ENCODE measurements at places on chromosomes 1 and 21.

DNA sequence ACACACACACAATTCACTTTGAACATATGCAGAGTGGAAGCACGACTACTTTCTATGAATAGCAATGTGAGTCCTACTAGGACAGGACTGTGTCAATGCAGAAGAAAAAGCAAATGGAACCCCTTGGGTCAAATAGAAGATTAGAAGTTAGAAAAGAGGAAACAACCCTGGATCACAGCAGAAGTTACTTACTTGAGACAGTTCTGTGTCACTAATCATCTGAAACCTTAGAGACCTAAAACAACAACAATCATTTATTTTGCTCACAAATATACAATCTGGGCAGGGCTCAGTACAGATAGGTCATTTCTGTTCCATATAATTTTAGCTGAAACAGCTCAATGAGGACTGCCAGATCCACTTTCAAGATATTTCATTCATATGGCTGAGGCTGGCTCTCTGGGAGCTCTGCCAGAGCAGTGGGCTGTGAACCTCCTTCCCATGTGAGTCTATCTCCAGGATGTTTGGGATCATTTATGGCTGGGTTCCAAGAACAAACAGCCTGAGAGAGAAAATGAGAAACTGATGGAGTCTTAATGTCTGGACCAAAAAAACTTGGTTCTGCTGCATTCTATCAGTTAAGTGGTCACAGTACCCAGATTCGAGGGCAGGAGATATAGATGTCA is 42.5 kb upstream of the IL10 start:
- DNase-seq, result no peak

DNA sequence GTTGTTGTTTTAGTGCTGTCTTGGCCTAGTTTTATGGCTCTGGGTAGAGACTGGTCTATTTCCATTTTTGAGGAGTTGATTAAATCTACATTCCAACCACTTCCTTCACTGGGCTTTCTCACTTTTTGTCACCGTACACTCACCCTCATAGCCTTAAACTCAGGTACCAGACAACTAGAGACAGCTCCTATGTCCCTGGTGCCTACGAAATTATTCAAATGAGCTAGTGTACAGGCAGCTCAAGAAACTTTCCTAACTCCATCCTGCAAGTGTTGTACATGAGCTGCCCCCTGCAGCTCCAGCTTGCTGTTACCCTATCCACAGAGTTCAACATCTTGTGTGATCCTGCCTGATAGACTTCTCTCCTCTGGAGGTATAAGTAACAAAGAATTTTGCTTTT is 704.8 kb upstream of the RGS18 start:
- DNase-seq, result no peak

GRCh38 chr21:37445228-37445627 is 78.7 kb downstream of the DYRK1A start:
- no peak for DNase-seq

- DNase-seq, result no peak
These were observed 40.3 kb upstream of the TRIM45 start for GRCh38 chr1:117161887-117162286.

DNA sequence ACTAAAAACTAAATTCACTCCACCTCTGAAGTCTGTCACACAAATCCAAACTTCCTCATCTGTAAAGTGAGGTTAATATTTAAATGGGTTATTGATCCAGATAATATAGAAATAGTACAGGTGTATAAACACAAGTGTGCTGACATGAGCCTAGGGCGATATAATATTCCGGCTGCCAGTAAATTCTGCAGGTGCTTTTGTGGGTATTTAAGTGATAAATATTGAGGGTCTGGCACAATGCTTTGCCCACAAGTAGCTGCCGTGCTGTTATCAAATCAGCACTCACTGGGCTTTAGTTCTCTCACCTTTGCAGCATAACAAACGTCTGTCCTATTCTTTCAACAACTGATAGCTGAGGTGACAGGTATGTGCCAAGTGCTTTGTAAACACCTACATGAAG is 7.6 kb downstream of the PABPC4 start:
- DNase-seq, result no peak

GRCh38 chr21:44893948-44894656 is 20.6 kb upstream of the PTTG1IP start:
- no peak for DNase-seq

DNA sequence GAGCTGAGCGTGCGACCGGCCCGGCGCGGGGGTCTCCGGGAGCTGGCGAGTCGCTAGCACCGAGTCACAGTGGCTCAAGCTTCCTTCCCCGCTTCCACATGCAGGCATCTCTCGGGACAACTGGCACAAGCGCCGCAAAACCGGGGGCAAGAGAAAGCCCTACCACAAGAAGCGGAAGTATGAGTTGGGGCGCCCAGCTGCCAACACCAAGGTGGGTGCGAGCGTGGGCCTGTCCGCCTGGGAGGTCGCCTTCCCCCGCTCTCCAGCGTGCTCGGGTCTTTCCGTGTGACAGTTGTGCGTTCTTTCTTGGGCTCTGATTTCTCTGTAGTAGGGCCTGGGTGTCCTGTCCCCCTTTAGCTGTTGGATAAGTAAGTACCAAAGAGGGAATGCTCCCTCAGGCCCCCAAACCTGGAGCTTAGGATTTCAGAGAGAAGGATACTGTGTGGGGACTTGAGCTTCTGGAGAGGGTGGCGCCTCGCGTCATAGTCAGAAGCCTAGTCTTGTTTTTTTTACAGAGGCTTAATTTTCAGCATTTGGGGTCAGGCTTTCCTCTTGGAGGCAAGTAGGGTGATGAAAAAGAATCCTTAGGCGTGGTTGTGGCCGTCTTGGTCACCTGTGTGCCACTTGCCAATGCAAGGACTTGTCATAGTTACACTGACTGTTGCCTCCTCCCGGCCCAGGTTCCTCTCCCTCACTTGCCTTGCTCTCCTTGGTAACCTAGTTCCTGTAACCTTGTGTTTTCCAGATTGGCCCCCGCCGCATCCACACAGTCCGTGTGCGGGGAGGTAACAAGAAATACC is 790 bp downstream of the RPS8 start:
- DNase-seq, result no peak

DNA sequence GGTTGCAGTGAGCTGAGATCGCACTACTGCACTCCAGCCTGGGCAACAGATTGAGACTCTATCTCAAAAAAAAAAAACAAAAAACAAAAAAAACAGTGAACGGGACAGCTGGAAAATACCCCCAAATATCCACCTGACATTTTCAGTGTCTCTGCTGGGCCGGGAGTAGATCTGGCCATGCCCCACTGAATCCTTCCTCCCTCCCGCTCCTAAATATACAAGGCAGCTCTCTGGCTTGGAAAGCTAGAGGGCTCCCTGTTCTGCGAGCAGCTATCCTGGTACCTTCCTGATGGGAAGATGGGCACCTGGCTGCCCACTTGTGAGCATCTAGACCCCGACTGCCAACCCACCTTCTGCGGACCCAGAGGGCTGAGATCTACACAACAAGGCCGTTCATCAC is 21.4 kb downstream of the SPSB1 start:
- no peak for DNase-seq

- no peak for DNase-seq
These were observed 59.6 kb upstream of the HOOK1 start for GRCh38 chr1:59755069-59755685.

DNA sequence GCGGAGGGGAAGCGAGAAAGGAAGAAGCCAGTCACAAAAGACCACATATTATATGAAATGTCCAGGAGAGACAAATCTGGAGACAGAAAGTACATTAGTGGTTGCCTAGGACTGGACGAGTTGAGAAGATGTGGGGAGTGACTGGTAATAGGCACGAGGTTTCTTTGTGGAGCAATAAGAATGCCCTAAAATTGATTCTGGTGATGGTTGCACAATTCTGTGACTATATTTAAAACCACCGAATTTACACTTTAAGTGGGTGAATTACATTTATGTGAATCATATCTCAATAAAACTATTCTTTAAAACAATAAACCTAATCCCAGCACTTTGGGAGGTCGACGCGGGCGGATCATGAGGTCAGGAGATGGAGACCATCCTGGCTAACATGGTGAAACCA is 63.1 kb downstream of the ZNF281 start:
- no peak for DNase-seq

DNA sequence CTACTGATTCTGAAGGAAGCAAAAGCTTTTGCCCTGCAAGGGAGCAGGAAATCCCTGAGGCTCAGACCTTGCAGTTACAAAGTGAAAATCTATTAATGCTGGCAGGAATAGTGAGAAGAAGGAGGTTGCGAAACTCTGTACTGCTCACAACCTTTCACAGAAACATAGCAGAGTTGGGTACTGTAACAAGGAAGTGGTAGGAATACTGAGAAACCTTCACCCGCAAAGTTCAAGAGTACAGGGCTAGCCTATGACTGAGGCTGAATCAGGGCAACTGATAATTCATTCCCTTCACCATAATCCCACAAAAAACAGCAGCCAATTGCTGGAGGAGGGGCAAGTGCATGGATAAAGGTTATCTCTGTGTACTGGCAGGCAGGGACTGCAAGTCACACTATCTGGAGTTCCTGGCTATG is 23.9 kb upstream of the KCTD3 start:
- DNase-seq, result no peak

All from activated CD8-positive, alpha-beta memory T cell treated with anti-CD3 and anti-CD28 coated beads for 4 hours (primary cell).